B cell (primary cell): ENCODE measurements at places on chromosomes 13 and 19. TPM values are rescaled to one million over a fixed set of nuclear protein-coding genes. Genes with fewer than 3 reads are reported as not detected.

Gene ZNF677
- 11.1 and 12.5 TPM in 2 replicates for polyA plus RNA-seq

Gene KLF5
- polyA plus RNA-seq, result 1.5 and 5.2 TPM in 2 replicates

Gene NXNL1
- polyA plus RNA-seq, result not detected in 2 replicates

Gene SULT2B1
- not detected in 2 replicates for polyA plus RNA-seq

Gene IZUMO4
- 34.8 and 45.9 TPM in 2 replicates for polyA plus RNA-seq

Gene ZSWIM9
- polyA plus RNA-seq, result 1.7 and 2.6 TPM in 2 replicates

DNA sequence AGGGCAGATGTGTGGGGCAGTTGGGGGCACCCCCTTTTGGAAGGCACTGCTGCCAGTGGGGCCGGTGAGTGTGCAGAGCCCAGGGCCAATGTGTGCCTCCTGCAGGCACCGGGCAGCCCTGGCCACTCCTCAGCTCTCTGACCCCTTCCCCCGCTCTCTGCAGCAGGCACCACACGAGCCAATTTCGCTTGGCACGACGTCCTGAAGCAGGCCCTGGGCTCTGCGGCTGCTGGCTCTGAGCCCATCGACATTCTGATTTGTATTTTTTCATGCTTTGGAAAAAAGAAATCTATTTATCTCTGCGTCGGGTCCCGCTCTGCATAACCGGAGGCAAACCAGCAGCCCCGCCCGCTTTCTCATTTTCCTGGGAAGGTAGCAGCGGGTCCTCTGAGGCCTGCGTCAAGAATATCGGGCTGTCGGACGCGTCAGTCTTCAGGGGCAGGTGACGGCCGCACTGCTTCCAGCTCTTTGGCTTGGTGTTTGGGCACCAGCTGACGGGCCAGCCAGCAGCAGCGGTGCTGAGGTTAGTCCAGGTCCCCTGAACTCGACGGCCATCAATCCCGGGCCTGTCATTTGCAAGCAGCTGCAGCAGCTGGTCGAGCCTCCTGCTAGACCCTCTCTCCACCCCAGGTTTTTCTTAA is 134.3 kb downstream of the KDM4B start:
- no peak for DNase-seq

GRCh38 chr19:3479177-3479833 is 1.0 kb downstream of the SMIM24 start:
- DNase-seq, result peak; percentile 80

DNA sequence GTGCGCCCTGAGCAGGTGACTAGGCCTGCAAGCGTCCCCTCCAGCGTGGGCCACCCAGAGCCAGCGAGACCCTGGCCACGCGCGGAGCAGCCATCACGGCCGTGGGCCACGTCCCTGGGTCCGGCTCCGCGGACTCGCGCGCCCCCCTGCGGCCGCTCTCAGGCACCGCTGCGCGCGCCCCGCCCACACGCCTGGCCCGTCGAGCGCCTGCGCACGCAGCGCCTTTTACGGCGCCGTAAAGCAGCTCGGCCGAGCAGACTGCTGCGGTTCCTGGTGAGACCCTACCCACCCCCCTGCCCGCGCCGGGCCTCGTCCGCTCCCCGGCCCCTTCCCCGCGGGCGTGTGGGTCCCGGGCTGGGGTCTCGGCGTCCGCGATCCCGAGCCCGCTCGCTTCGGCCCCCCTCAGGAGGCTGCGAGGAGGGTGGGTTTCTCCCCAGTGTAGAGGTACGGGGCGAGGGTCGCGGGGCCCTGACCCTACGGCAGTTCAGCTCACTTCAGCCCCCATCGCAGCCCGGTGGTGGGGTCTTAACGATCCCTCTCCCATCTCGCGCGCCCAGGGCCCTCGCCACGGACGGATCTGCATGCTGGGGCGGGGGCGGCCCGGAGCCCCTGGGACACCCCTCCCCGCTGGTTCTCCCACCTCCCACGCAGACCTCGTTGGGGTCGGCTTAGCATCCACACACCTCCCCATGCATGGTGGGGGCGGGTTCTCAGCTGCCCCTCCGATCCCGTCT is at the start of gene TRAPPC5:
Gene TRAPPC5 (plus strand): TSS at position 228 of the 734 bp plus-strand sequence. CDS start 1,421 bp downstream, outside the sequence.
- peak; percentile 93 for DNase-seq

DNA sequence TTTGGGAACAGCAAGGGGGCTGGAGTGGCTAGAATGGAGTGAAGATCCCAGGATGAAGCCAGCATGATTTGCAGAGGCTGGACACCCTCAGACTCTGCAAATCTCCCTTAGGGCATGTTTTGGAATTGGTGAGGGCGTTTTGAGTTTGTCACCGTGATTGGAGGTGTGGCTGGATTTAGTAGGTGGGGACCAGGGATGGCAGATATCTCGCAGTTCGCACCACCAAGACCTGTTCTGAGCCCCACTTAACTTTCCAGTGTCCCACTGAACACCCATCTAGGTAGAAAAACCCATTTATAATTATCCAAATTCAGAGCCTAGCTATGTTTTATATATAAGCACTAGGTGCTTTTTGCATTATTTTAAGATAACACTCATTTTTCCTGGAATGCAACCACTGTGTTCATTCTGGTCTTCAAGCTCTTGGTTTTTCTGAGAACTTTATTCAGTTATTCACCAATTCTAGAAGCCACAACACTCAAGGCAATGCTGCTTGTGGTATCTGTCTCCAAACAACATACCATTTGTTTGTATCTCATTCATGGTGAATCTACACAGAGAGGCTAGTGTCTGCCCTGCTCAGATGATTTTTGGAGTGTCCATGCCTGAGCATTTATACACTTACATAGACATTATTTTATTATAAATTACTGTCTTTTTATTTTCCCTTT is 3.0 kb upstream of the NANOS2 start:
- no peak for DNase-seq

DNA sequence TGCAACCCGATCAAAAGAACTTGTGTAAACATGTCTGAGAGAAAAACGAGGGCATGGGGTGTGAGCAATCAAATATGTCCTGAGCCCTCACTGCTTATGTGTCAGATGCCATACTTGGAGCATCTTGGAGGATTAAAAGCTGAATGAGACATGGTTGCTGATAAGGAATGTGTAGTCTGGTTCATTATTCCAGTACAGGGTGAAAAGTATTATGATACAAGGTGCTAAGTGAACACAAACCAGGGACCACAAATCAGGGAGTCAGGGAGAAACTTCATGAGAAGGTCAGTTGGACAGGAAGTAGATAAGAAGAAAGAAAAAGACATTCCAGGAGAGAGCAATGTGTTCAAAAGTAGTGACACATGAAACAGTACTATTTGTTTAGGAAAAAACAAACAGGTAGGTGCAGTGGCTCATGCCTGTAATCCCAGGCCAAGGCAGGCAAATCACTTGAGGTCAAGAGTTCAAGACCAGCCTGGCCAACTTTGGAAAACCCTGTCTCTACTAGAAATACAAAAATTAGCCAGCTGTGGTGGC is 2.0 kb upstream of the RCBTB1 start:
- DNase-seq, result no peak

- no peak for DNase-seq
These were observed 5.9 kb upstream of the ZNF91 start for GRCh38 chr19:23401086-23401610.

DNA sequence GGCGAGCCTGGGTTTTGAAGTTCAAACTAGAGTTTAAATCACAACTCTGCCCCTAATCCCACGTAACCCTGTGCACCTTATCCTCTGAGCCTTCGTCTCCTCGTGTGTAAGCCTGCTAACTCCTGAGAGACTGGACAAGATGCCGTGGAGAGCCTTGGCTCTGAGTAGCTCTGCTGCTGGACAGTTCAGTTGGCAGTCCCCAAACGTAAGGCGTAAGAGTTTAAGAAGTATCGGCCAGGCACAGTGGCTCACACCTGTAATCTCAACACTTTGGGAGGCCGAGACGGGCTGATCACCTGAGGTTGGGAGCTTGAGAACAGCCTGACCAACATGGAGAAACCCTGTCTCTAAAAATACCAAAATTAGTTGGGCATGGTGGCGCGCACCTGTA is 4.7 kb upstream of the CD79A start:
- DNase-seq, result no peak

- peak; percentile 61 for DNase-seq
These were observed 5.5 kb upstream of the ZNF580 start for GRCh38 chr19:55635334-55635717.

DNA sequence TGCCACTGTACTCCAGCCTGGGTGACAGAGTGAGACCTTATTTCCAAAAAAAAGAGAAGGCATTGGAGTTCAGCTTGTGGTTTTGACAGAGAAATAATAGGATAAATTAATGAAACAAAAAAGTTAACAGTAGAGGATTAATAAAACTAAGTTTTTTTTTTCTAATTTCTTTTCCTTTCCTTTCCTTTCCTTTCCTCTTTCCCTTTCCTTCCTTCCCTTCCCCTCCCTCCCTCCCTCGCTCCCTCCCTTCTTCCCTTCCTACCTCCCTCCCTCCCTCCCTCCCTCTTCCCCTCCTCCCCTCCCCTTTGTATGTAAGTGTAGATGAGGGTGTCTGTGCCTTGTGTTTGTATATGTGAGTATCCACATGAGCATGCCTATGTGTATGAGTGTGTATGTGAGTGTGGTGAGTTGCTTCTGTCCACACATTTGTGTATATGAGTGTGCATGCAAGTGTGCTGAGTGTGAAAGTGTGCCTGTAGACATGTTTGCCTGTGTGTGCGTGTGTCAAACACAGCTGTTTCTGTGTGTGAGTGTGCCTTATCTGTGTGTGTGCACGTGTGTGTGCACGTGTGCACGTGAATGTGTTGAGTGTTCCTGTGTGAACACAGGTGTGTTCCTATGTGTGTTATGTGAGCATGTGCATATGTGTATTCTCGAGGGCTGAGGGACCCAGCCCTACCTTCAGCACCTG is 12.5 kb upstream of the MZF1 start:
- DNase-seq, result no peak

GRCh38 chr13:51000571-51001260 is 91.1 kb downstream of the RNASEH2B start:
- DNase-seq, result no peak

GRCh38 chr13:111123221-111123620 is 8.1 kb downstream of the ARHGEF7 start:
- no peak for DNase-seq

- DNase-seq, result no peak
These were observed 172.4 kb downstream of the LACC1 start for GRCh38 chr13:44051918-44052675.

GRCh38 chr19:4393947-4394590 is 6.3 kb downstream of the SH3GL1 start:
- no peak for DNase-seq

GRCh38 chr19:2327773-2328400 is 499 bp downstream of the LSM7 start:
- DNase-seq, result peak; percentile 80

DNA sequence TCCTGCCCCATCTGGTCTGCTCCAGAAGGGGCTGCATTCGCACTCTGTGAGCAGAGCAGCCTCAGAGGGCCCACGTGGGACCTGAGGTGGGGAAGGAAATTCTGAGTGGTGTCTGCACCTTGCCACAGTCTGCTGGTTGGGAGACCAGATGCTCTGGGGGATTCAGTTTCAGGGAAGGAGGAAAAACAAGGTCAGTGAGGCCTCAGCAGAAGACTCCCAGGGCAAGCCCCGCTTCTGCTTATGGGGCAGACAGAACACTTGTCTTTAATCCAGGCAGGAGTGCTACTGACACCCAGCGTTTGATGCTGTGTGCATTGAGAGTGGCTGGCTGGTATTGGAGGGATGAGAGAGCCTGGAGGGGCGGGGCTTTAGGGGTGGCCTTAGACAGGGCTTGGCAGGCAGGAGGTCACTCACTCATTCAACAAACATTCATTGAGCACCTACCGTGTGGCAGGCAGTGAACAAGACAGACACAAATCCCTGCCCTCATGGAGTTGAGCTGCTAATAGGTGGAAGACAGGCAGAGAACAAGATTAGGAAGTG is 4.9 kb upstream of the CLEC17A start:
- DNase-seq, result peak; percentile 75

GRCh38 chr19:38812841-38813320 is at the start of gene LGALS4:
TSS of gene LGALS4 (minus strand) at chr19:38812945. CDS start at chr19:38812886, 59 bp downstream.
- no peak for DNase-seq

DNA sequence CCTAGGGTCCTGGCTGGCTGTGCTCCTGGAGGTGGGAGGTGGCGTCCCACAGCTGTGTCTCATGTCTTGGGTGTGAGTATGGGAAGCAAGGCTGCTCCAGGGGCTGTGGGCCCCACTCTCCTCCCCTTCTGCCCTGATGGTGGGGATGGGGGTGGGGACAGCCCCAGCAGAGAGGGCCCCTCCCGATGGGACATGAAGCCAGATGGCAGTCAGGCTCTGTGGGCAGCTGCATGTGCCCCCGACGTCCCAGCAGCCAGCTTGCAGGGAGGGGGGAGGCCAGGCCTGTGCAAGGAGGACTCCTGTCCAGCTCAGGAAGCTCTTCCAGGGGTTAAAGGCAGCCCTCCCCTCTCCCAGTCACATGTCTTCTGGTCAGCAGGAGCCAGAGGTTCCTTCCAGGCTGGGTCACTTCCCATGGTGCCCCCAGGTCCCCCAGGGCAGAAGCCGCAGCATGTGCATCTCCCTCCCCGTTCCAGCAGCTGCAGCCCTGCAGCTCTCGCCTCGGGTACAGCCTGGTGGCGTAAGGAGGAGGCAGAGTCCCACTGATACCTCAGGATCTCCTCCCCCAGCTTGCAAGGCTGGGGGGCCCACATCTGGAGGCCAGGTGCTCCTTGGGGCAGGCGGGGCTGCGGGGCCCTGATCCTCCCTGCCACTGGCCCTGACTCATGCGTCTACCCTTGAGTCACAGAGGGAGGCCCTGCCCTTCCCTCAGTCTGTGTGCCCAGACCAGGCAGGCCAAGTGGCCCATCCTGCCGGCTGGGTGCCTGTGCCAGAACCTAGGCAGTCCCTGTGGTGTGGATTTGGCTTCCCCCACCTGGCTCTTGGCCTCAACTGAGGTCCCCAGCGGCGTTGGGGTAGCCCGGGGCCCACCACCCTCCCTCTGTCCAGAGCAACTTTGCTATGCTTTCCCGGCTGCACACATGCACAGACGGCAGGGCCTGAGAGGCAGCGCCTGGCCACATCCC is 13.0 kb downstream of the YIPF2 start:
- no peak for DNase-seq

GRCh38 chr19:40741527-40742390 is 8.5 kb downstream of the ACTMAP start:
- DNase-seq, result no peak

- DNase-seq, result no peak
These were observed 58.4 kb downstream of the SPRYD7 start for GRCh38 chr13:49877629-49878218.

DNA sequence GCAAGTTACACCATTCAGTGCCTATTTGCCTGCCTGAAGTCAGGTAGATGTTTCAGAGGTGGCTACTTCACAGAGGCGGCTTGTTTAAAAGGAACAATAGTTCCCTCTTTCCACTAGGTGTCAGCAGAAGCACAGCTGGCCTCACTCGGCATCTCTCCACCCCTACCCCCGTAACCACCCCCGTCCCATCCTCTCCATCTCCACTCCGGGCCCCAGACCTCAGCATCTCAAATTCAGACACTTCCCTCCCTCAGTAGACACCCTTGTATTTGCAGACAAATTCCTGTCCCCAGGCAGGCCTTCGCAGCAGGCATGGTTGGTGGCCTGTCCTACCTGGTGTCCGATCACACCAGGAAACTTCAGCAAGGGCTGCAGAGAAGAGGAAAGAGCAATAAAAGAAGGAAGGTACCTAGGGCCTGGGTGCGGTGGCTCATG is 9.1 kb upstream of the DPP9 start:
- peak; percentile 80 for DNase-seq
